Endothelial cell of umbilical vein (primary cell): ENCODE measurements at places on chromosomes 5 and 9. TPM values are rescaled to one million over a fixed set of nuclear protein-coding genes. Genes with fewer than 3 reads are reported as not detected.

Gene GPR150
- 0.31 and 0.35 TPM in 2 replicates for total RNA-seq

DNA sequence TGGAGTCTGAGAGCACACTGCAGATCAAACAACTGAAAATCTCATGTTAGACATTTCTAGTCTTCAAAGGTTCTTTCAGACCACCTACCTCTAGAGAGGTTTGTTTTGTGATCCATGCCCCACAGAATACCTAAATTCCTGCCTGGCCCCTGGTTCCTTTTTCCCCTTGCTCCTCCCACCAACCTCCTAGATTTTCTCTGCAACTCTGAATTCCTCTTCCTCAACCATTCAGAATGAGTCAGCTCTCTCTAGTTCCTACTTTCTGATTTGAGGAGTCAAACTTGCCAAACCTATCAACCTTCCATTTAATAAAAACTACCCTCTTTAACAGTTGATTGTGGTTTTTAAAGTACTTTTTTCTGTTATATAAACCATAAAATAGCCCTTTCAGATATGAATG lies 83.2 kb upstream of the ZNF462 start:
- H3K27ac ChIP-seq = no peak overlapping the region
- H3K36me3 ChIP-seq = no peaks in the 10 kb centered on the region
- DNase-seq = no peak
- no peak overlapping the region for H3K4me3 ChIP-seq
- no peaks in the 10 kb centered on the region for H3K4me1 ChIP-seq

Gene IDNK
- total RNA-seq = 3.4 and 4.5 TPM in 2 replicates

DNA sequence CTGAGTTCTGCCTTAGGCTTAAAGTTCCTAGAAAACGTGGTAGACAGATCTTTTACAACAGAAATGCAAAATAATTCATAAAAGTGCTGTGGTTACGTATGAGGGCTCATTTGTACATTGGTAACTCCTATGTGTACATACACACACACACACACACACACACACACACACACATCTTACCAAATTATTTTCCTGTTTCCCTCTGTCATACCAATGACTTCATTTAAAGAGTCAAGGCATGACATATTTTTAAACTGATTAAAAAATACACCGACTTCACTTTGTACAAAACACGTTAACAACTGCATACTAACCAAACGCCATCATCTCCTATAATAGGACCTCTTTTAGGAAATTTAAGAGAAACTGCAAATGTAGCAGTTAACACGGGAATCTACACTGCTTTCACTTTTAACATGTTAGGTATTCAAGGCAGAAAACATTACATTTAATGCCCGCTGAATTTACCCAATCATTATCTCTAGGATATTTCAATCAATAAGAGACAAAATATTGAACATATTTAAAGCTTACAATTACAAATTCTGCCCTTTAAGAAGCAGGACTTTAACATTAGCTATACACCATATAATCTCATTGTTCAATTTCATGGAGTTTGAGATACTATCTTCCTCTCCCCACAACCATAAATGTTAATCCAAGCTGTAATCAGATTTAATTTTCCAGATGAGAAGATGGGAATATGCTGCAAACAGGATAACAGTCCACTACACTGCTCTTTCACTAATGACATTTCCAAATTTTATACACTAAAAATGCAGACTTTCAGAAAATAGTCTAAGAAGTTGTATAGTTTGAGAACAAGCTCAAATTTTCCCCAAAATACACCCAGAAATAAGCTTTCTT lies 133.1 kb downstream of the DENND1A start:
- H3K36me3 ChIP-seq = no peaks in the 10 kb centered on the region
- H3K4me3 ChIP-seq = no peak overlapping the region
- H3K27me3 ChIP-seq = no peaks in the 10 kb centered on the region
- no peaks in the 10 kb centered on the region for H3K4me1 ChIP-seq
- DNase-seq = no peak
- no peak overlapping the region for H3K27ac ChIP-seq

DNA sequence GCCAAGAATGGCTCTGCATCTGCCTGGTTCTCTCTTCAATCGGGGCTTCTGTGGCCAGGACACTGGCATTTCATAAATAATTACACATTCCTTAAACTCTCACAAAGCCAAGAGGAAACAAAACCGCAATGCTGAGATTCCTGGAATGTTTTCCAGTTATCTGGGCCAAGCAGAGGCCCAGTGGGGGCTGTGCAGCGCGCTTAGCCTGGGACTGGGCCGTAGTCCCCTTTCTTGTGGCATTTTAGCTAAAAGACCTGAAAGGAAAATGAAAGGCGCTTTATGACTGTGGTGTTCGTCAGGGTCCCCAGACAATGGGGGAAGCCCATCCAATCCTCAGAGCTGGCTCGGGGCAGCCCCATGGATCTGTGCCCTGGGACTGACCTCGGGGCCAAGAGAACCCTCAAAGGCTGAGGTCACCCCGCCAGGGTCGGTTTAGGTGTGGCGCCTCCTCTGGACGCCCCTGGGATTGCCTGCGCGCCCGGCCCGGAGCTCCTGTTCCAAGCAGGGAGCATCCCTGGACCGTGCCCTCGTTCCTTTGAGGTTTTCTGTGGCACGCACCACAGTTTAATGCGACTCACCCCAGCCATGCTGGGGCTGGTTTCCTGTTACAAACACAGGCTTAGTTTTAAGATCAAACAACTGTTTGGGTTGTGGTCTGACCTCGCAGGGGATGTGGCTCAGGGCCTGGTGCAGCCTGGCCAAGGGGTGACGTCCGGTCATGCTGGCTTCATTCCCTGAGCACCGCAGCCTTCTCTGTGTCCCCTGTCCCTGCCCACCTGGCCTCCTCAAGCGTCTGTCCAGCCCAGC lies 51.5 kb upstream of the NKD2 start:
- no peaks in the 10 kb centered on the region for H3K36me3 ChIP-seq
- no peak overlapping the region for H3K4me3 ChIP-seq
- peak; percentile 76 for DNase-seq
- peak overlapping the region; percentile 59 for H3K27ac ChIP-seq

GRCh38 chr9:92658611-92659010 lies 11.3 kb downstream of the IPPK start:
- peaks cover 8% of the 10 kb centered on the region for H3K4me1 ChIP-seq
- H3K27ac ChIP-seq = no peak overlapping the region
- no peak for DNase-seq

- H3K36me3 ChIP-seq = no peaks in the 10 kb centered on the region
- DNase-seq = no peak
- H3K27ac ChIP-seq = no peak overlapping the region
- H3K4me3 ChIP-seq = no peak overlapping the region
Observed at GRCh38 chr9:100479820-100480219, 6.9 kb downstream of the TMEFF1 start.

DNA sequence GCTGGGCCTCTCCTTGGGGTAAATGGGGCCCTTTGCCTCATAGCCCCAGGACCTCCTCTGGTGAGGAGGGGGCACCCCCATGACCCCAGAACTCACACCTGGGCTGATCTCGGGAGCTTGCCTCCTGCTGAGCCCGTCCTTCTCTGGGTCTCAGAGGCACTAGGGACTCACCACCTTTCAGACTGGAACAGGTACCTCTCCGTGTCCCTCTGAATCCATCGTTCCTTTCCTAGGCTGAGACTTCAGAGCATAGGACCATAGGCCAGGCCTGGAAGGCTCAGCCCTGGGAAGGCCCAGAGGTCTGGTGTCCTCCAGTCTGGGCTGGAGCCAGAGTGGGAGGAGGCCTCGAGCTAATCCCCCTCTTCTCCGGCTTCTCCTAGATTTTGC lies 97.9 kb downstream of the CACNA1B start:
- H3K27ac ChIP-seq = no peak overlapping the region
- H3K36me3 ChIP-seq = no peaks in the 10 kb centered on the region
- no peaks in the 10 kb centered on the region for H3K4me1 ChIP-seq
- no peak for DNase-seq
- H3K4me3 ChIP-seq = no peak overlapping the region

DNA sequence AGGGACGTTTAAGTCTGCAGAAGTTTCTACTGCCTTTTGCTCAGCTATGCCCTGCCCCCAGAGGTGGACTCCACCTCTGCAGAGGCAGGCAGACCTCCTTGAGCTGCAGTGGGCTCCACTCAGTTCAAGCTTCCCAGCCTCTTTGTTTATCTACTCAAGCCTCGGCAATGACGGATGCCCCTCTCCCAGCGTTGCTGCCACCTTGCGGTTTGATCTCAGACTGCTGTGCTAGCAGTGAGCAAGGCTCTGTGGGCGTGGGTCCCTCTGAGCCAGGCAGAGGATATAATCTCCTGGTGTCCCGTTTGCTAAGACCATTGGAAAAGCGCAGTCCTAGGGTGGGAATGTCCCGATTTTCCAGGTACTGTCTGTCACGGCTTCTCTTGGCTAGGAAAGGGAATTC lies 2188.5 kb upstream of the WWC1 start:
- DNase-seq = no peak
- H3K4me1 ChIP-seq = no peaks in the 10 kb centered on the region
- H3K27ac ChIP-seq = no peak overlapping the region
- no peaks in the 10 kb centered on the region for H3K27me3 ChIP-seq

- no peaks in the 10 kb centered on the region for H3K36me3 ChIP-seq
- H3K27ac ChIP-seq = no peak overlapping the region
- DNase-seq = no peak
Observed at GRCh38 chr9:109629615-109630014, 131.5 kb upstream of the PTPN3 start.

Gene HTR4
- total RNA-seq = not detected in 2 replicates

GRCh38 chr5:56077796-56078233 lies 83.1 kb upstream of the IL6ST start:
- H3K27ac ChIP-seq = no peak overlapping the region
- H3K36me3 ChIP-seq = no peaks in the 10 kb centered on the region
- H3K4me3 ChIP-seq = no peak overlapping the region
- H3K4me1 ChIP-seq = peaks cover 3% of the 10 kb centered on the region
- no peaks in the 10 kb centered on the region for H3K27me3 ChIP-seq

- DNase-seq = no peak
- H3K36me3 ChIP-seq = no peaks in the 10 kb centered on the region
- H3K27ac ChIP-seq = no peak overlapping the region
- no peak overlapping the region for H3K4me3 ChIP-seq
- H3K4me1 ChIP-seq = no peaks in the 10 kb centered on the region
- no peaks in the 10 kb centered on the region for H3K27me3 ChIP-seq
Observed at GRCh38 chr5:8239646-8240045, 370.7 kb downstream of the MTRR start.

GRCh38 chr5:160649304-160649703 lies 202.7 kb downstream of the ATP10B start:
- no peak for DNase-seq
- no peak overlapping the region for H3K4me3 ChIP-seq
- no peaks in the 10 kb centered on the region for H3K27me3 ChIP-seq
- no peak overlapping the region for H3K27ac ChIP-seq
- no peaks in the 10 kb centered on the region for H3K36me3 ChIP-seq
- H3K4me1 ChIP-seq = no peaks in the 10 kb centered on the region

GRCh38 chr9:127927201-127927987 lies 3.2 kb downstream of the PIP5KL1 start:
- no peaks in the 10 kb centered on the region for H3K36me3 ChIP-seq
- DNase-seq = no peak
- H3K27ac ChIP-seq = no peak overlapping the region
- H3K4me1 ChIP-seq = peaks cover 17% of the 10 kb centered on the region
- H3K27me3 ChIP-seq = peaks cover 3% of the 10 kb centered on the region

GRCh38 chr9:1354086-1354485 lies 303.9 kb downstream of the DMRT2 start:
- no peaks in the 10 kb centered on the region for H3K4me1 ChIP-seq
- no peak overlapping the region for H3K4me3 ChIP-seq
- no peak for DNase-seq
- H3K27ac ChIP-seq = no peak overlapping the region

Gene EMB
- total RNA-seq = not detected in 2 replicates

GRCh38 chr5:153619771-153620170 lies 129.3 kb downstream of the GRIA1 start:
- peak overlapping the region; percentile 82 for H3K27ac ChIP-seq
- DNase-seq = peak; percentile 86
- H3K4me3 ChIP-seq = no peak overlapping the region
- peaks cover 35% of the 10 kb centered on the region for H3K4me1 ChIP-seq
- H3K27me3 ChIP-seq = no peaks in the 10 kb centered on the region
- no peaks in the 10 kb centered on the region for H3K36me3 ChIP-seq

DNA sequence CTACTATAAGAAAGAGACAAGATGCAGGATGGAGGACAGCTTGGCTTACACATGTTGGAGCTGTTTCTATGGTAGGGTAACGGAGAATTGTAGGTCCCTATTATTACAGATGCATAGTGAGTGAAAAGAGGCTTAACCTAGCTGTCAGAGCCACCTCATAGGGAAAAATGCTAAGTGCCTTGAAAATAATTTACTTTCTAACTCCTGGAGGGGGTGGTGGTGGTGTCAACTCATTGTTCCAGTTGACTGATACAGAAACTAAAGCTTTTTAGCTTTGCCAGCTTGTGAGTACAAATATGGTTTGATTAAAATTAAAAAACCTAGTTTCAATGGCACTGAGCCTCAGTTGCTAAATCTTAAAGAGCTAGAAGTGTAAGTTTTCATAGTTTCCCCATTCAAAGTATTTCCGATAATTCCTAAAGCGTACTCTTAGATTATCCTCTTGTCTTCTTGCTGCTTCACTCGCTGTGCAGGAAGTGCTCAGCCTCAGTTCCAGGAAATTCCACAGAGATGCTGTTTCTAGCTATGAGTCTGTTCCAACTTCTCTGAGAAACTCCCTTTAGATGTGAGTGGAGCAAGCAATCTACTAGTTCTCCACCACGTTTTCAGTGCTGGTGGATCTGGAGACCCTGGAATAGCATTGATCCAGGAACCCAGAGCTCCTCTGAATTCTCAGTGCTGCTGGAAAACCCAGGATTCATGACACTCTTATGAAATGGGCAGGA lies 265.2 kb downstream of the DMAC1 start:
- no peaks in the 10 kb centered on the region for H3K4me1 ChIP-seq
- H3K27ac ChIP-seq = no peak overlapping the region
- no peaks in the 10 kb centered on the region for H3K27me3 ChIP-seq
- no peak overlapping the region for H3K4me3 ChIP-seq

GRCh38 chr5:1193591-1193985 lies 7.8 kb upstream of the SLC6A19 start:
- H3K4me1 ChIP-seq = no peaks in the 10 kb centered on the region
- no peak overlapping the region for H3K4me3 ChIP-seq
- no peaks in the 10 kb centered on the region for H3K36me3 ChIP-seq
- DNase-seq = no peak
- no peaks in the 10 kb centered on the region for H3K27me3 ChIP-seq
- H3K27ac ChIP-seq = no peak overlapping the region

- DNase-seq = no peak
- no peaks in the 10 kb centered on the region for H3K27me3 ChIP-seq
- H3K36me3 ChIP-seq = no peaks in the 10 kb centered on the region
- H3K27ac ChIP-seq = no peak overlapping the region
- H3K4me1 ChIP-seq = peaks cover 18% of the 10 kb centered on the region
Observed at GRCh38 chr9:95874989-95875304, 544 bp upstream of the ERCC6L2 start.

GRCh38 chr5:107990881-107991810 lies 320.4 kb upstream of the EFNA5 start:
- no peaks in the 10 kb centered on the region for H3K4me1 ChIP-seq
- H3K36me3 ChIP-seq = no peaks in the 10 kb centered on the region
- no peak for DNase-seq

GRCh38 chr5:59171131-59171530 lies 588.3 kb downstream of the RAB3C start:
- DNase-seq = no peak
- no peak overlapping the region for H3K4me3 ChIP-seq
- no peaks in the 10 kb centered on the region for H3K27me3 ChIP-seq
- no peaks in the 10 kb centered on the region for H3K4me1 ChIP-seq
- H3K36me3 ChIP-seq = no peaks in the 10 kb centered on the region

Gene PKD2L2
- total RNA-seq = not detected in 2 replicates

Gene ENTPD2
- total RNA-seq = not detected in 2 replicates

Gene PCDHB3
- total RNA-seq = not detected in 2 replicates
